Endothelial cell of umbilical vein (primary cell): ENCODE measurements at places on chromosomes 1 and 21. TPM values are rescaled to one million over a fixed set of nuclear protein-coding genes. Genes with fewer than 3 reads are reported as not detected.

- no peak for DNase-seq
Observed at GRCh38 chr1:229871078-229871676, 195.9 kb upstream of the GALNT2 start.

- no peak for DNase-seq
Observed at GRCh38 chr1:245718123-245718522, 563.3 kb downstream of the KIF26B start.

- no peak for DNase-seq
Observed at GRCh38 chr1:214022229-214022791, 34.5 kb downstream of the PROX1 start.

GRCh38 chr1:93061895-93062792, 16.9 kb upstream of the MTF2 start:
- peak; percentile 29 for DNase-seq

DNA sequence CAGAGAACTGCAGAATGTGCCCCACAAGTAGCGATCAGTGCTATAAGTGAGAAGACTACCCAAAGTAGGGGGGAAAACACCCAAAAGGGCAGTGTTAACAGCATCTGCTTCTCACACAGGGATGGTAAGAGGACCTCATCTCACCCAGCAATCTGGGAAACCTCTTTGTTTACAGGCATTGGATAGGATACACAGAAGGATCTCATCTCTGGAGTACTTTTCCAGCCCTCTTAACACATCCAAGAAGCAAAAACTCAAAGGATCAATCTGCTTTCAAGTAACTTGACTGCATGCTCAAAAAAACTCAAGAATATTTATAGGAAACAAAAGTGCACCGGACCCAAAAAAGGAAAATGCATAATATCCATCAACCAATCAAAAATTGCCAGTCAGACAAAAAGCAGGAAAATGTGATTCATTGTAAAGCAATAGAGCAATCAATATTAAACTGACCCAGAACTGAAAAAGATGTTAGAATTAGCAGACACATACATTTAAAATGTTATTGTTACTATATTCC, 311.0 kb upstream of the CXADR start:
- DNase-seq: no peak

DNA sequence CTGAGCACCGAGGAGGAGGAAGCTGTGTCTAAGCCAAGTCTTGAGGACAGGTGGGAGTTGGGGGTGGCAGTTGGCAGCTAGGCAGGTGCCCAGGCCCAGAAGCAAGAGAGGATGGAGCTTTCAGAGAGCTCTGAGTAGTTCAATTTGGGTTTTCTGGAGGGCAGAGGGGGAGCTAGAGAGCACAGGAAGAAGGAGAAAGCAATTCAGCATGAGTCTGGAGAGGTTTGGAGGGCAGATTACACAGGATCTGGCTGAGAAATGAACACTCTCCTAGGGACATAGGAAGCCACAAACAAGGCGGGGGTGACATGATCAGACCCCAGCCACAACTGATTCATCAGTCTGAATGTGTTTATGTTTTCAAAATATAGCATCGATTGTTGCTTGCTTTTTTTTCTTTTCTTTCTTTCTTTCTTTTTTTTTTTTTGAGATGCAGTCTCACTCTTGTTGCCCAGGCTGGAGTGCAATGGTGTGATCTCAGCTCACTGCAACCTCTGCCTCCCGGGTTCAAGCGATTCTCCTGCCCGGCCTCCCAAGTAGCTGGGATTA, 23.8 kb downstream of the PTPRF start:
- DNase-seq: no peak

GRCh38 chr1:154407198-154408091, 2.3 kb downstream of the IL6R start:
- DNase-seq: no peak

- no peak for DNase-seq
Observed at GRCh38 chr1:247297263-247298123, 34.2 kb downstream of the ZNF496 start.

DNA sequence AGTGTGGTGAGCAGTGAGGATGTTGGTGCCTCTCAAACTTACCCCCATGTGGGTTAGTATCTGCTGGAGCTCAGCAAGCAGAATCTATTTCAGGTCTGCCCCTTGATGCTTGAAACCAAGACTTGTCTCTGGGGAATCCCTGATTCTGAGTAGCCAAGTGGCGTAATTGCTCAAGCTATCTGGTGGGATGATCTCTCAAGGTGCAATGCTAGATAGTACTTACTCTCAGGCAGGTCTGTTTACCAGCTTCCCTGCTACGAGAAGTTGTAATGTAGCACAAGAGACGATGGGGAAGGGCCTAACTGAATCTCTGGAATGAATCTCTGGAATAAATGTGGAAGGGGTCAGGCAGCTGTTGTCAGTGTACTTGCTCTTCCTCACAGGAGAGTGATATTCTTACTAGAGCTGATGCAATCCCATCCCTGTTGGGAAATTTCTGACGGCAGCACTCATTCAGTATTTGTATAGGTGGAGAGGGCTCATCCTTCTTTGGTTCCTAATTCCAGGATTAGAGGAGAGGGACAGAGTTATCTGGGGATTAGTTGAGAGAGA, 65.4 kb downstream of the MACF1 start:
- DNase-seq: no peak

GRCh38 chr1:79575424-79575823, 568.9 kb upstream of the ADGRL4 start:
- peak; percentile 96 for DNase-seq

GRCh38 chr1:183075861-183076260, 52.6 kb downstream of the LAMC1 start:
- no peak for DNase-seq

DNA sequence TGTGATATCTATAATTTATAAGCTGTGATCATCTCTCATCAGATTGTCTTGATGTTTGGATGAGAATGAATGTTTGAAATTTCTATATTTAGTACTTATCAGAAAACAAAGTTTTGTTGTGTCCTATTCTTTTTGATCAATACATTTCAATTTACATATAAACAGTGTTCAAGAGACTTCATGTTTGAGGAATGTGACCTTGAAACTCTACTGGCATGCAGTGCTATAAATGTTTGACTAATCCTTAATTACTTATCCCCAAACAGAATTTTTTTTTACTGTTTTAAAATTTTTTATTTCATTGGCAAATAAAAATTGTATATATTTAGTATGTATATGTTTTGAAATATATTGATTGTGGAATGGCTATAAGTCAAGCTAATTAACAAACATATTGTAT, 1.5 kb upstream of the PRKAA2 start:
- DNase-seq: no peak

GRCh38 chr1:8410791-8411190, 92.9 kb downstream of the SLC45A1 start:
- no peak for DNase-seq

DNA sequence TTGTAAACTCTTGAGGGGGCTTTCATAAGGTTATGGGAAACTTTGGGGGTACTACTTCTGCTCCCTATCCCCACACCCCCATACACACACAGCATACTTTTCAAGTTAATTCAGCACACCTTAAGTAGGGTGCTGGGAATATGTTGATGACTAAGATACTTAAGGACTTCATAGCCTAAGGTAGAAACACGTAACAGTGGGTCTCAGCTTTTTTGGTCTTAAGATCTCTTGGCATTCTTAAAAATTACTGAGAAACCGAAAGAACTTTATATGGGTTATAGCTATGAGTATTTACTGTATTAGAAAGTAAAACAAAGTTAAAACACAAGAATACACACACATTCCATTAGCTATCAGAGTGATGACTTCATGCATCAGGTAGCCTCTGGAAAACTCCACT, 2.1 kb downstream of the OTUD3 start:
- no peak for DNase-seq

GRCh38 chr1:60222360-60223115, 149.0 kb upstream of the C1orf87 start:
- no peak for DNase-seq

DNA sequence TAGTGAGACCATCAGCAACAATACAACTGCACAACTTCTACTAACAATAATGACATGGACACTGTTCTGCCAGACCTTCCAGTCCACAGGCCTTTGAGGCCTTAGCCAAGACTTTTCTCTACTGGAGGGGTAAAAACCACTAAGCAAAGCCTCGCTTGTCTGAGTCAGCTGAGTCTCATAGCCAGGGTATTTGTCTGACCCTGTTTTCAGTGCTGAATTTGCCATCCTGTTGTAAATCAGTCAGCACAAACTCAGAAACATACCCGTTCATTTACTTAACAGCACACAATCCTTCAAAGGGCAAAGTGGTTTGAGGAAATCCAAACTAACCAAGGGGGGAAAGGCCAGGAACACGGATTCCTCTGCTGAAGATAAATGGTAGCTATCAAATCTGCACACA, 537.8 kb downstream of the SMYD3 start:
- DNase-seq: peak; percentile 92

DNA sequence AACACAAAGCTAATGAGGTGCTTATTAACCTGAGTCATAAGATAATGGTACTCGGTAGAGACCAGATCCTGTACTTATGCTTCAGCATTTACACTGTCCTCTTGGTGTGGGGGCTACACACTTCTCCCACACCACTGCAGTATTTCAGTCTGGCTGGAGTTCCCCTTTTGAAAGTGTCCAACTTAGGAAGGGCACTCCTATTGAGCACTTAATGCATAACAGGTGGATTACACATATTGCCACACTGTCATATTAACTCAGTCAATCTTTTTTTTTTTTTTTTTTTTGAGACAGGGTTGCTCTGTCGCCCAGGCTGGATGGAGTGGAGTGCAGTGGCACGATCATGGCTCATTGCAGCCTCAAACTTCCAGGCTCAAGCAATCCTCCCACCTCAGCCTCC, 1.5 kb downstream of the GPATCH4 start:
- DNase-seq: no peak

- peak; percentile 21 for DNase-seq
Observed at GRCh38 chr1:247373721-247374141, 42.1 kb upstream of the ZNF496 start.

DNA sequence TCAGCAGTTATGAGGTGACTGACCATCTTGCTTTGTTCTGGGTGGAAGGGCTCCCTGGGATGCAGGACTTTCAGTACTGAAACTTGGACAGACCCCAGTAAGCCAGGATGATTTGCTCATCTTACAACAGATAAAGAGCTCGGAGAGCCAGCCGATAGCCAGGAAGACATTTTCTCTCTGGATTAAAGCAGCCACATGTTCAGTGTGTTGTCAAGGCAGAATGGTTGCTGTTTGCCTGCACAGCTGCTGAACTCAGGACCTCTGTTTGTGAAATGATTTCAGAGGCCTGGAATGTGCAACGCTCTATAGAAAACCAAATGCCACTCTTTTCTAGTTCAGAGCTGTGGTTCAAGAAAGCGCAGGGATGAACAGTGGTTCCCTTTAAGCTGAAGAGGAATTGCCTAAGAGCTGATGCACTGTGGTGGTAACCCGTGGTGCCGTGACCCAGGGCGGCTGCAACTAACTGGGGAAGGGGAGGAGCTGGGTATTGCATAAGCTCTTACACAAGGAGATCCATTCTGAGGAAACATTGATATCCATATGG, 40.7 kb downstream of the CASQ2 start:
- no peak for DNase-seq

- no peak for DNase-seq
Observed at GRCh38 chr1:6467744-6468688, 2.0 kb upstream of the TNFRSF25 start.

GRCh38 chr21:43596616-43597015, 62.7 kb downstream of the HSF2BP start:
- no peak for DNase-seq

- peak; percentile 38 for DNase-seq
Observed at GRCh38 chr21:26732432-26733221, 112.6 kb downstream of the ADAMTS1 start.

DNA sequence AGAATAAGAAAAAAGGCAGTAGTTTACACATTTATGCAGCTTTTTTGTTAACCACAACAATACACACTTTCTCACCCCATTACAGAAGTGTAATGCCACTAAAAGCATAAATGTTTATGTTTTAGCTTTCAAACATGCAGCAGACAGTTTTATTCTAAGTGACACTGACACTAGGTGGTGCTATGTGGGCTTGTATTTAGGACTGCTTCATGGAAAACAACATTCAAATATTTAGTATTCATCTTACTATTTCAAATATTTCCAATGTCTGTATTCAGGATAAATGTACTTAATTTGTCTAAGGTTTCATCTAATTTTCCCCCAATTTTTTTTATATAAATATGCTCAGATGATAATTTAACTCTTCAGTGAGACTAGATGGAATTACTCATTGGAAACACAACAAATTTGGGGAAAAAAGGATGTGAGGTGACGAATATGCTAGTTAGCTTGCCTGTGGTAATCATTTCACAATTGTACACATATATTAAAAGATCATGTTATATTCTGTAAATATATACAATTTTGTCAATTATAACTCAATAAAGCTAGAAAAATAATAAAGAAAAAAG, 71.4 kb downstream of the USP1 start:
- DNase-seq: peak; percentile 56

TNNT2 gene
- polyA plus RNA-seq: not detected in 2 replicates

ATP6V1G3 gene
- polyA plus RNA-seq: not detected in 2 replicates

VSIG8 gene
- polyA plus RNA-seq: not detected in 2 replicates

SMIM11 gene
- polyA plus RNA-seq: 1.4 and 2.9 TPM in 2 replicates

RGS4 gene
- polyA plus RNA-seq: 7.9 and 14.6 TPM in 2 replicates

BEND5 gene
- not detected in 2 replicates for polyA plus RNA-seq

KLHDC7A gene
- polyA plus RNA-seq: not detected in 2 replicates

DEGS1 gene
- polyA plus RNA-seq: 107 and 137 TPM in 2 replicates
